AG09319 (cell line): ENCODE measurements at places on chromosomes 13 and 19.

- DNase-seq, result no peak
Observed at GRCh38 chr13:44397766-44398223, 24.2 kb downstream of the SERP2 start.

- peak; percentile 57 for DNase-seq
Observed at GRCh38 chr13:41216160-41216559, 21.8 kb upstream of the KBTBD7 start.

DNA sequence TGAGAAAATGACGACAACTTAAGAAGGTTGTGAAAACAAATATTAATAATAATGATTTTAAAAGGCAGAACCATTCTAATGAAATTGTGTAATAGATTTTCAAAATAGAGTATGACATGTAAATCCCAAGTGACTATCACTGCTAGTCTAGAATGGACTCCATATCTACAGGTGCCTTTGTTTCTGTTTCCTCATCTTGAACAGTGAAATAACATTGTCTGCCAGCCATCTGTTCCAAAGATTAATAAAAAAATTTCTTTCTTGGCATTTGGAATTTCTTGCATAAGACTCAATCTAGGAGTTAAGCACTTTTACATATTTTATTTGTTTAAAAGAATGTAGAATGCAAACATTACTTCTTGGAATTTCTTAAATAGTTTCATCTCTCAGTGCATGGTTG is 520.1 kb upstream of the ARGLU1 start:
- no peak for DNase-seq

- DNase-seq, result no peak
Observed at GRCh38 chr19:32702010-32702409, 10.4 kb downstream of the NUDT19 start.

DNA sequence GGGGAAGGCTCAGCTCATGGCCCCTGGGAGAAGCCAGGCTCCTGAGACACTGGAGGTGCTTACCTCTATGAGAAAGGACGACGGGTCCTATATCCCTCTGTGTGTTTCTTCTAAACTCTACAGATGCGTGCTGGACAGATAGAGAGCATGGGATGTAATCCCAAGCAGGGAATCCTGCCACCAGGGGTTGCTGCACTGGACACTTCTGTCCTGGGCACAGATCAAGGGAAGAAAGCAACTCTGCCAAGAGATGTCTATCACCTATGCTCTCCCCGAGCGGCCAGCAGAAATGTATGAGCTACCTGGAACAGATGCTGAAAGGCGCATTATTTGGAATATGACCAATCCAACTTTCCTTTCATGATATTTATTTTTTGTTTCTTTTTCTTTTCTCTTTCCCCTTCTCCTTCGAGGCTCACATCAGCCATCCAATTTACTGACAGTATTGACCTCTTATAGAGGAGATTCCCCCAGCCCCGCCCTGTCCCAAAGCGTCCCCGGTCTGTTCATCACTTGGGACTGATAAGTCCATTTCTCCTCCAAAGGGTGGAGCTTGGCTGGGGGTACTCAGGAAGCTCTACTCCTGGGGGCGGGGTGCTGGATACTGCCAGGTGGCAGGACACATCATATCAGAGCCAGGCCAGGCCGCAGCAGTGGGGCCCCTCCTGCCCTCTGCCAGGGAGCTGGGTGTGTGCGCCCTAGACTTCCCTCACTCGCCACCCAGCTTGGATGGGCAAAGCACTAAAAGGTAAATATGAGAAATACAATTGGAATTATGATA is 34.2 kb downstream of the TSHZ3 start:
- no peak for DNase-seq

DNA sequence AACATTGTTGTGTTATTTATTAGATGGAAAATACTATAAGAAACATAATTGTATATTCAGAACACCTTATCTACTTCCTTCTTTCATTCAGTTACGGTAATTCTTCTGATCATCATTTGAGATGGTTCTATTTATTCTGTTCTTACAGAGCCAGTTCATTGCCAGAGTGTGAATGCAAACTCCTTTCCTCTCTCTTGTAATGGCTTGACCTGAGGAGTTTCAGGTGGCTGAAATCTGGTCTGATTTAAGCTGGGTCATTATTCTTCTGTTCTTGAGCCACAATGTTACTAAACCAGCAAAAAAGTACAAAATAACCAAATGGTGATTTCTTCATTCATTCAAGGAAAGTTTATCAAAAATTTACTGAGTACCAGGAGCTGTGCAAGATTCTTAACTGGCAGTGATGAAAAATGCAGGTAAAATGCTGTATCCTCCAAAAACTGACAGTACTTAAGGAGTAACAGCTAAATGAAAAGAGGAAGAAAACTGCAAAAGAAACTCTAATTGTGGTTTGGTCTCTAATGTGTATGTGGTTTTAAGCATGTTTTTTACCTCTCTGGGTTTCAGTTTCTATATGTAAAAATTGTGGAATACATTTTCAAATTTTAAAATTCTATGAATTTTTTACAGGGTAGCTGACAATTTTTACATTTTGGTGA is 182.4 kb upstream of the UFM1 start:
- DNase-seq, result no peak

GRCh38 chr19:7832781-7833180 is 2.8 kb downstream of the EVI5L start:
- no peak for DNase-seq

- no peak for DNase-seq
Observed at GRCh38 chr19:29454109-29454508, 71.7 kb upstream of the VSTM2B start.

GRCh38 chr19:19540064-19540714 is 2.1 kb downstream of the CILP2 start:
- DNase-seq, result no peak

DNA sequence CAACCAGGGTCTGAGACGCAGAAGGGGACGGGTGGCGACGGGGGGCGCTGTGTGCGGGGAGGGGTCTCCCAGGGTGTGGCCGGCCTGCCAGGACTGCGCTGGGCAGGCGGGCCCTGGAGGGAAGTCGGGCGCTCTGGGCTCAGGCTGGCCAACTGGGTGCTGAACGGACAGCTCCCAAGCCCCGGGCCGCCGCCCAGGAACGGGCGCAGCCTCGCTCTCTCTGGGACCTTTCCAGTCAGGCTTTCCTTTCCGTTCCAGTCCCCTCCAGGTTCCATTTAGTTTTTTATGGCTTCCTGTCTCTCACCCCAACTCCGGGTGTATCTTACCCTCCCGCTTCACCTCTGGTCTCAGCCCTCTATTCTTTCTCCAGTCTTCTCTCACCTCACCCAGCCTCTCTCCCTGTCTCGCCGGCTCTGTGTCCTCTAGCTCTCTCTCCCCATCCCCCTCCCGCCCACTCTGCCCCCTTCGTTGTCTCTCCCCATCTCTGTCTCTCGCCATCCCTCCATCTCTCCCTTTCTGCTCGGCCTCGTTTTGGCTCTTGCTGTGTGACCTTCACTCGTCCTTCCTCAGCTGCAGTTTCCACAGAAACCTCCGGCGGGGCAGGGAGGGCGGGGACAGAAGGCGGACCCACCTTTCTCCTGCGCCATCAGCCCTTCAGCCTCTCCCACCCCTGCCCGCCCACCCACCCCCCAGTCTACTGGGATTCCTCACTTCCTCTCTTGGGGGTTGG is 3.3 kb upstream of the ATP1A3 start:
- DNase-seq, result no peak

DNA sequence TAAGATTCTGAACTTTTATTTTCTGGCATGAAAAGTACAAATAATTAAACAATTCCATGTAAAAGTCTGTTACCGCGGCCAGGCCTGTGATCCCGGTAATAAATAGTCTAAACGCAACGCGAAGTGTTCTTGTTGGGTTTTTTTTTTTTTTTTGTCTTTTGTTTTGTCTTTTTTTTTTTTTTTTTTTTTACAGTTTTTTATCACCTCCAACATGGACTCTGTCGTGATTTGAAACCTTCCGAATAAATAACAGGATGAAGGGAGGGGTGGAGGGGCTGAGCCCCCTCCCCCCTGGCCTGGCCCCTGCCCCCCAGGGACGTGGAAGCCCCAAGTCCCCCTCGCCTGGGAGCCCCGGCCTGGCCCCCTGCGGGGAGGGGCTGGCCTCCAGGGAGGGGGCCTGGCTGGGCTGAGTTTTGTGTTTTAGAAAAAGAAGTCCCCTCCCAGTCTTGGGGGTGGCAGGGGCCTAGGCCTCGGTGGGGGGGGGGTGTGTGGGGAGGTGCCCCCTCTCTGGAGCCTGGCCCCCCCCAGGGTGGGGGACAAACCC is 16.0 kb downstream of the PRKCSH start:
- DNase-seq, result no peak

- DNase-seq, result no peak
Observed at GRCh38 chr13:94478913-94479312, 569 bp downstream of the DCT start.

DNA sequence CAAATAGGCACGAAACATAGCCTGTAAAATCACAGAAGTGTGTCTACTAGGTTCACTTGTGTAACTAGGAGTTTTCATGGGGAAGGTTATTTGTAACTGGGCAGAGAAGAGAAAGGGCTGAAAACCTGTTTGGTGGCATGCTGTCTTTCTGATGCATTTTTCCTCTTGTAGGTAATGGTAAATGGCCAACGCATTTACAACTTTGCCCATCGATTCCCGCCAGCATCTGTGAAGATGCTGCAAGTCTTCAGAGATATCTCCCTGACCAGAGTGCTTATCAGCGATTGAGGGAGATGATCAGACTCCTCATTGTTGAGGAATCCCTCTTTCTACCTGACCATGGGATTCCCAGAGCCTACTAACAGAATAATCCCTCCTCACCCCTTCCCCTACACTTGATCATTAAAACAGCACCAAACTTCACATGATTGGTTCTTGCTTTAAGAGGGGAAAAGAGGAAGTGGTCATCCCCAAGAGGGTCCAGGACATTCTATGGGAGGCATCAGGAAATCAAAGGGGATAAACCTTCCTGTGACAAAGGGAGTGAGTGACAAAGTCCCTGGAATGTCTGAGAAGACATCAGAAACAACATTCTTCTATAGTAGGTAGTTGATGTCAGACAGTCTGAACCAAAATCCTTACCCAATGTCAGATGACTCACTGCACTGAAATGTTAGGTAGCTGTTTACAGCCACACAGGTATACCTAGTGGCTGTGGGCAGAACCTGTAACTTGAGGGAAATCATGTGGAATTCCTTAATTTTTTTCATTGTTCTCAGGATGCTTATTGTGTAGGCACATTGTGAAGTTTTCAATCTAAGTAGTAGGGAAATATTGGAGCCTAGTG is 5.0 kb downstream of the LGALS14 start:
- no peak for DNase-seq

GRCh38 chr19:11324079-11324661 is 15.3 kb downstream of the RAB3D start:
- DNase-seq, result peak; percentile 94

GRCh38 chr13:106911627-106912026 is 343.7 kb upstream of the ARGLU1 start:
- no peak for DNase-seq

DNA sequence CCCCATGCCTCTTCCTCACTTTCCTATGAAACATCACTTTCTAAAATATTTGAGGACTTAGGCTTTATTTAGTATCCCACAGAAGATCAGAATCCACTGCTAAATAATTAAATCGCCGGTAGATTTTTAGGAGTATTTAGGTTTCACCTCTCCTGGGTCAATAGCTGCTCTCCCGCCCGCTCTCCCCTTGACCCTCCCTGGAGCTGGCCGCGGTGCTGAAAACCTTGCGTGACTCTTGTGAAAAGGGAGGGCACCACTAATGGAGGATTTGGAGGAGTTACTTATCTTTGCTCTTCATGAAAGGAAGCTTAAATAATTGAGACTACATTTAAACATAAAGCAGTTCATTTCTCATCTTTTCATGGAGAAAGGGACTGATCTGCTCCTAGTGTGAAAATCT is 14.1 kb downstream of the POU4F1 start:
- DNase-seq, result no peak

GRCh38 chr19:6211632-6212402 is 68.0 kb downstream of the MLLT1 start:
- DNase-seq, result no peak

- no peak for DNase-seq
Observed at GRCh38 chr19:20038358-20039202, 725 bp downstream of the ZNF682 start.

DNA sequence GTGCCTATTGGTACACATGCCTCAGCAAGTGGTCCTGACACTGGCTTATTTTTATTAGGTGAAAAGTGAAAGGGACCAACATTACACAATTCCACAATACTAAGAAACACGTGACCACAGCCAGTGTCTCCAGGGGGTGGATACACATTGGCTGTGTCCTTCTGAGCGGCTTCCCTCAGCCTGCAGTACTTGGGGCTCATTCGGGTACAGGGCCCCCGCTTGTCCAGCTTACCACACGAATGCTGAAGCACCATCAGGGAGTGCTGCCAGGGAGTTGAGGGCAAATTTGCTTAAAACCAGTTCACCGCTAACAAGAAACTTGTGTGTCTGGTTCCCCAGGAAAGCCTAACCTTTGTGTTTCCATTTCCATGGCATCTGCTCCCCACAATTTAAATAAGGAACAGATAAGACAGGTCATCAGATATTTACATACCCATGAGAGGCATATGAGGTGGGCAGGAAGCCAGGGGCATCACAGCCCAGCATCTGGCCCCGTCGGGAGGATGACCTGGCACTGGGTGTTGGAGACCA is 23.3 kb downstream of the PBX4 start:
- no peak for DNase-seq

GRCh38 chr13:94329754-94330551 is 149.5 kb downstream of the DCT start:
- DNase-seq, result peak; percentile 68

DNA sequence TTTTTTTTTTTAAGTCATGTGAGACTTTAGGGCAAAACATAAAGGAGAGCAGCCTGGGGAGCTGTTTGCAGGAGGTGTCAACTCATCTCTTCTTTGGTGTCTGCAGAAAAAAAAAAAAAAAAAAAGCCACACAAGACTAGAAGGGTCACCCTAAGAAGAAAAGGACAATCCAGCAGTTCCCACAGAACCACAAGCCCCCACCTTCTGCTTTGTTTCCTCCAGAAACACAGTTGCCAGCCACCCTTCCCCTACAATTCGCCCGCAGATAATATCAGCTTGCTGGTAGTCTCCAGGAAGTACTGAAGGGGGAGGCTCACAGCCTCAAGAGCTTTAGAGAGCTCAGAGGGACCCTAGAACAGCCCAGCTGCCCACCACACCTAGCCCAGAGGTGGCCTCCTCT is 22.3 kb upstream of the ZBTB7A start:
- DNase-seq, result no peak

DNA sequence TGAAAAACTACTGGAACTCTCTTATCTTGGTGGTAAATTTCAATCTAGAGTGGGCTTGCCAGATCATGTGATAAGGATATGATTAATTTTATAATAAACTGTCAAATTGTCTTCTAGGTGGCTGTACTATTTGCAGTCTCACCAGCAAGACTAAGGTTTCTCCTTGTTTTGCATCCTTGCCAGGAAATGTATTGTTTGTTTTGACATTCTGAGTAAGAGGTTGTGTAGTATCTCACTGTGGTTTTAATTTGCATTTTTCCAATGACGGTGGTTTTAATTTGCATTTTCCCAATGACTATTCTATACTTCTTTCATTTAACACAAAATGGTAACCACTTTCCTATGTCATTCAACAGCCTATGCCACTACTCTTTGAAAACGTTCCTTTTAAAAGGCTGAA is 2.0 kb downstream of the CAB39L start:
- no peak for DNase-seq

- DNase-seq, result no peak
Observed at GRCh38 chr19:32231691-32232090, 113.7 kb upstream of the ZNF507 start.

- DNase-seq, result no peak
Observed at GRCh38 chr13:26370553-26370952, 116.6 kb downstream of the CDK8 start.
